ENCODE measurements at places on chromosomes 11 and 22.
A peak's percentile ranks its signal among the peaks of the same experiment; 100 is the strongest.

GRCh38 chr11:20661445-20661844 lies 7.9 kb upstream of the NELL1 start:
- DNase-seq = no peak

DNA sequence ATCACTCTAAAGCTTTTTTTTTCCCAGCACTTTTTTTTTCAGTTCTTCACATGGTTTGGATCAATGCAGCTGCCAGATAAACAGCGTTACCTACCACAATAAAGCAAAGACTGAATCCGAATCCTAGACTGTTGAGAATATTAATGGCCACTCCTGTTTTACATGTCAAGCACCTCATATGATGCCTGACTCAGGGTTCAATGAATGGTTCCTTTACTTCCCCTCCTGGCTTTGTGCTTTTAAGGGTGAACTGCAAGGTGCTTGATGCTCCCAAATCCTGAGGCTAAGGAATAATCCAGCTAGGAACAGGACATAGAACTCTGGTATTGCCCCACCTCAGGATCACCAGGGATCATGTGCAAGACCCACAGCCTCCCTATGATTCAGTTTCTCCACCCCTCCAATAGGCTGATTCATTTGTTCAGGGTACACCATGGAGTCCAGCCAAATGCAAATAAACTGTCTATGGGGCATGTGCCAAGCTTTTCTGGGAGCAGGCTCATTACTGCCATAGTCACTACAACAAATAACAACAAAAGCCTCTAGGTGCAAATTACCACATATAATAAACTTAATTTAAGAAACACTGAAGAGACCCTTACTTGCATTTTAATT lies 104.3 kb downstream of the GAB2 start:
- DNase-seq = no peak

- DNase-seq = no peak
Measured at GRCh38 chr11:16989554-16989953, 24.7 kb downstream of the PLEKHA7 start.

GRCh38 chr11:78868563-78868962 lies 293.9 kb upstream of the NARS2 start:
- no peak for DNase-seq

DNA sequence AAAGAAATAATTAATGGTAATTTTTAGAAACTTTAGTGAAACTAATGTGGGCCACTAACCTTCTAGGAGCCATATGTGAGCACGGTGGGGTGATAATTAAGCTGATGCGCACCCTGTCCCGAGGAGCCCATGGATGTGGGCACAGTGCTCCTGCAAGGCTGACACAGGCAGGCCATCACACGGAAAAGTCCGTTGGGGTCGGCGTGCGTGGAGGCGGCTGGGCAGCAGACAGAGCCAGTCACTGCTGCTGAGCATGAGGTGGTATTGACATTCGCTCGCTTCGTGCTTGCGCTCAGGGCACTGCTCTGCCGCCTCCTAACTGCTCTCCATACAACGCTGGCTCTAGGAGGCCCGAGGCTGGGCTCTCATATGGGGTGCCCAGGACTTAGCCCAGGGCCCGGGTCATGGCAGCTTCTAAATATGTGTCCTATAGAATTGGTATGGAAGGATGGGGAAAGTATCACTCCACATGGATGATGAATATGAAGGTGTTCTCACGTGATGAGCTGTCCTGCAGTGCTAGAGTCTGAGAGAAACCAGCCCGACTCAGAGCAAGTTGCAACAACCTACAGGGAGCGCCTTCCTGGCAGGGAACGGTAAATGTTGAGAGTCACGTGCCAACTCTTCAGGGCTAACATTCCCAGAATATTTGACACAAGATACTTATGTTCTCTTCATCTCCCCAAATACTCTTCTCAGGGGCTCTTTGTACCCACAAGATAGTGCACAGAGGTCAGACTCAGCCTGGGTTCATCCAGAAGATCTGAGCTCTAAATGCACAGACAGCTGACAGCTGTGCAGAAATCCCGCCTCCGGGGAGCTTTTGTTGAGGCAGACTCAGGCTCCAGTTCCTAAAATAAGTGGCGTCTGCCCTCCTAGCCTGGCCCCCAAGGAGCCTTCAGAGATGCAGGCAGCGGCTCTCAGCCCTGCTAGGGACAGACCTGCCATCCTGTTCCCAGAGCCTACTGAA lies 50.6 kb upstream of the ARFGAP3 start:
- no peak for DNase-seq

GRCh38 chr11:130459521-130459920 lies 11.1 kb downstream of the ADAMTS15 start:
- DNase-seq = no peak

GRCh38 chr11:64854534-64855502 lies 10.4 kb upstream of the CDC42BPG start:
- DNase-seq = peak; percentile 31

DNA sequence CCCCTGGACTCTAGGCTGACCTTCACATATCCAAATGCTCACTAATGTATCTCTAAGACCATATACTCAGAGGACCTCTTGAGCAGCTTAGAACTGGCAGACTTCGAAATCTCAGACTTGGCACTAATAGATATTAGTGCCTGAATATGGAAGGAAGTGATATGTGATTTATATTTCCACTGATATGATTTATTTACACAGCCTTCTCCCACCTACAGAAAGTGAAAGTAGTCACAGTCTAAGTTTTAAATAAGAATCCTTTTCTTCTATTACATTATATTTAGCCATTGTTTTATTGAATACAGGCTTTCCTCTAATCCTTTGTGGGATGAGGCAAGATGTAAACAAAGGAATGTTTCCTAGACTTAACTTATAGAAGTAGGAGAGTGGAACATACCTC lies 6.7 kb upstream of the NAV2 start:
- DNase-seq = no peak

- no peak for DNase-seq
Measured at GRCh38 chr22:45154383-45154782, 9.3 kb upstream of the NUP50 start.

All from activated CD4-positive, CD25-positive, alpha-beta regulatory T cell (primary cell).